ENCODE measurements at places on chromosomes 7 and 10.

DNA sequence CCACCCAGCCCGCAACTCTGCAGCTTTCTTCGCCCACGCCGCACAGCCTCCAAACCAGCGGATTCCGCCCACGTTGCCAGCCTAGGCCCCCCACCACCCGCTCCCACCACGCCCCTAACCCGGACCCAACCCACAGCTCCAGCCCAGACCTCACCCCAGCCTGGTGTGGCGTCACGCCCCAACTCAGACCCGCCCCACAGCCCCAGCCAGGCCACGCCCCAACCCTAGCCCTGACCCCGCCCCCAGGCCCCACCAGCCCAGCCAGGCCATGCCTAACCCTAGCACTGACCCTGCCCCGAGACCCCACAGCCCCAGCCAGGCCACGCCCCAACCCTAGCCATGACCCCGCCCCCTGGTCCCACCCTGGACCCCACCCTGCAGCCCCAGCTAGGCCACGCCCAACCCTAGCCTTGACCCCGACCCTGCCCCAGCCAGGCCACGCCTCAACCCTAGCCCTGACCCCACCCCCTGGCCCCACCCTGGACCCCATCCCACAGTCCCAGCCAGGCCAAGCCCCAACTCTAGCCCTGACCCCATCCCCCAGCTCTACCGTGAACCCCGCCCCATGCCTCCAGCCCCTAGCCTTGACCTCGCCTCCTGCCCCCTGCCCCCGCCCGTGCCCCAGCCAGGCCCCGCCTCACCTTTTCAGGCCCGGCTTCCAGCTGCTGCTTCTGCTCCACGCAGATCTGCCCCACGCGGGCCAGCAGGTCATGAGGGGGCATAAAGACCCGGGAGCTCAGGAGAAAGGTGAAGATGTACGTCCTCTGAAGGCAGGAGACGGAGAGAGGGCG, 64.0 kb downstream of the RASGEF1A start:
- DNase-seq = peak; percentile 17

DNA sequence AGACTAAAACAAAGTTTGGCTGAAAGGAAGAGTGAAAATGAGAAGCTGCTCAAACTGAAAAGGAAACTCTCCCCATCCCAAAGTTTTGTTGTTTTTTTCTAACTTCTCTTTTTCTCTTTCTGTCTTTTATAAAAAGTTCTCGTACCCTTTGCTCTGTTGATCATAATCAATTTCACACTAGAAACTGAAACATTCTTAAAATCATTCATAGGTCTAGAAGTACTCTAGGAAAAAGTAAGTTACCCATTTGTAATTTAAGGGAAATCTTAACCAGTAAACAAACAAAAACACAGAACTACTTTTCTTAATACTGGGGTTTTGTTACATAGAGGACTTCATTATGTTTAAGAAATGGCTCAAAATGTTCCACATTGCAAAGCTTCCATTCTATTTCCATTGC, 339.8 kb downstream of the SEMA3D start:
- no peak for DNase-seq

DNA sequence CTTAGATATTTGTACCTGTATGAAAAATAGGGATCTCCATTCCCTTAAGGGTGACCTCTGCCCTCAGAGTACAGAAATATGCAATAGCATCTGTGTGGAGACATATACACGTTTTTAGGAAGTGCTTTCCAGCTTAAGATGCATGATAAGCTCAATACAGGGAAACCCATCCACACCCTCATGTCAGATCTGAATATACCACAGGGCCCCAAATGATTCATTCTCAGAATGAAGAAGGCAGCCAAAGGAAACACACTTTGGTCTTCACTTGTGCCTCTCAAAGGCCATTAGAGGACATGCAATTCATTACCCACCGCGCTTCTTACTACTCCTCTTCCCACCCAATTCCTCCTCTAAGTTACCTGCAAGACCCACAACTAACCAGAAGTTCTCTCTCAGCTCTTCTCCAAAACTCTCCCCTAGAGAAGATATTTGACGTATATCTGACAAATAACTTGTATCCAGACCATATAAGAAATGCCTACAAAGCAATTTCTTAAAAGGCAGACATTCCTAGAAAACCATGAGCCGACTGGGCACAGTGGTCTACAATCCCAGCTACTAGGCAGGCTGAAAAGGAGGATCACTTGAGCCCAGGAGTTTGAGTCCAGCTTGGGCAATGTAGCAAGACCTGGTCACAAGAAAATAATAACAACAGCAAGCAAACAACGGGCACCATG, 103.0 kb downstream of the OAT start:
- DNase-seq = no peak

DNA sequence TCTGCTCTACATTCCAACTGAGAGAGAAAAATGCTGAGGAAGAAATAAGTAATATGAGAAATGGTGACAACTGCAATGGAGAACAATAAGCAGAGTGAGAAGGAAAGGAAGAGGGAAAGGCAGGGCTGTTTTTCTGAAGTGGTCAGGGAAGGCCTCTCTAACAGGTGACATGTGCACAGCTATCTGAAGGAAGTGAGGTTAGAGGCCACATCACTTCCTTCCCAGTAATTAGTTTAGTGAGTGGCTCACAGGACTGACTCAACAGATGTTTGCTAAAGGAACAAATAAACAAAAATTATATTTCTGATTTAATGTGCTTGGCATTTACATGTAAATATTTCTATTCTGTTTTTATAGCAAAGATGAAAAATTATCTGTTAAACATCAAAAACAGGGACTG, 77.9 kb downstream of the ARHGAP21 start:
- DNase-seq = no peak

DNA sequence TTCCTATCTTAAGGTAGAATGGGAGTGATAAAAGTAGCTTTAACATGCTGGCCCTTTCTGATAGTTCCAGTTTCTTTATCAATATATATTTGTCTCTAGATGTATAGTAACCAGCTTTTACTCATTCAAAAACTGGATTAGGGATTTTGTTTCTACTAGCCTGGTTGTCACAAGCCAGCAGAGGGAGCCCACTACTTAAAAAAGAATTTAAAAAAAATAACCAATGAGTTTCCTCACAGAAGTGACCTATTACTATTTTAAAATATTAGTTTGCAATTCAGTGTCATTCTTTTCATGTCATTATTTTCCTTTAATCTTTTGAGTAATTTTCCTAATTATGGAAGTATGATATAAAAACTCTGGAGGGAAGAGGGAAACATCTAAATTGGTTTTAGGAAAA, 142.1 kb downstream of the PHTF2 start:
- no peak for DNase-seq

GRCh38 chr10:8453587-8453986, 399.1 kb downstream of the GATA3 start:
- no peak for DNase-seq

DNA sequence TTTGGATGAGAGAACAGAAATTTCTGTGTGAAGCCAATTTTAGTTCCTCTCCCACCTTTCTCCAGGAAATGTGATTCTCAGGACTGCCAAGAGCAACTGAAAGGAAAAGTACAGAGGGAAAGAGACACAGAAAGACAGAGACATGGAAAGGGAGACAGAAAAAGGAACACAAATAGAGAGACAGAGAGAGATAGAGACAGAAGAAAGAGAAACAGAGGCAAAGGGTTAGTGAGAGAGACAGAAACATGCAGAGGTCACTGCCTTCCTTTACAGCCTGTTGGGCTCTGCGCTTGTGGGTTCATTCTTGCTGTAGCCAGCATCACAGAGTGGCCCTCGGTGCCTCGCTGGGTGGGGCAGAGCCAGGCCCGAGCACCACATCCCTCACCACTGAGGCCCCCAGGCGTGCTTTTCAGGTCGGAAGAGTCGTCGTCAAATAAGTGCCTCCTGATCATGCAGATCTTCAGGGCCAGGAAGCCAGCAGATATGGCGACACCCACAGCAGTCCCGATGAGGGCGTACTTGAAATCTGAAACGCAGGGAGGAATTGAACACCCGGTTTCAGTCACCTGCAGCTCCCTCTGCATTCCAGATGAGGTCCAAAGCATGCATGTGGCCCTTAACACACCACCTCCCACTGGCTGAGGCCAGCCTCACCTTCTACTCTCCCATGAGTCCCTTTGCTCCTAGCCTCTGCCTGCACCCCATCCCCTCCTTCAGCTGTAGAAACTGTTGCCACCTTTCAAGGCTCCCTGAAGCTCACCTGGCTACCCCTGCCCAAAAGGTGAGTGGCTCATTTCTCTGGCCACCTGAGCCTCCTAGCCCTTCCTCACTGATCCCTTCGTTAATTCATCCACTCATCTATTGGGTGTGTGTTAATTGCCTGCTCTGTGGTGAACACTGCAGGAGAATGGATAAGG, 21.4 kb downstream of the TMEM273 start:
- no peak for DNase-seq

- DNase-seq = no peak
Measured at GRCh38 chr7:29620556-29620930, 56.9 kb downstream of the PRR15 start.

DNA sequence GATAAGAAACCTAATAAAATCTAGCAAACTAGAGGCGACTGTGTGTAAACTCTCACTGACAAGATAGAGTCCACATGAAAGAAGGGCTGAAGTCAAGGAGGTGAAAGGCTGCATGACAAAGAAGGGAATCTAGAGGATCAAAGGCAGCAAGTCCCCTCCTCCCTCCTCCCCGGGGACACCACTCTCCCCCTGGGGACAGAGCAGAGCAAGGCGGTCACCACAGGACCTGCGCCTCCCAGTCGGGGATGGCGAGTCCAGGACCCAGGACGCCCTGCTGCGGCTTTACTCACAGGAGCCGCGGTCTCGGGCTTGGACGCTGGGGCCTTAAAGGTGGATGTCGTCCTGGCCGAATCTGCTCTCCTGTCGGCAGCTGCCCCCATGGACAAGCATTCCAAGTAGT, 22.4 kb downstream of the BRI3 start:
- no peak for DNase-seq

DNA sequence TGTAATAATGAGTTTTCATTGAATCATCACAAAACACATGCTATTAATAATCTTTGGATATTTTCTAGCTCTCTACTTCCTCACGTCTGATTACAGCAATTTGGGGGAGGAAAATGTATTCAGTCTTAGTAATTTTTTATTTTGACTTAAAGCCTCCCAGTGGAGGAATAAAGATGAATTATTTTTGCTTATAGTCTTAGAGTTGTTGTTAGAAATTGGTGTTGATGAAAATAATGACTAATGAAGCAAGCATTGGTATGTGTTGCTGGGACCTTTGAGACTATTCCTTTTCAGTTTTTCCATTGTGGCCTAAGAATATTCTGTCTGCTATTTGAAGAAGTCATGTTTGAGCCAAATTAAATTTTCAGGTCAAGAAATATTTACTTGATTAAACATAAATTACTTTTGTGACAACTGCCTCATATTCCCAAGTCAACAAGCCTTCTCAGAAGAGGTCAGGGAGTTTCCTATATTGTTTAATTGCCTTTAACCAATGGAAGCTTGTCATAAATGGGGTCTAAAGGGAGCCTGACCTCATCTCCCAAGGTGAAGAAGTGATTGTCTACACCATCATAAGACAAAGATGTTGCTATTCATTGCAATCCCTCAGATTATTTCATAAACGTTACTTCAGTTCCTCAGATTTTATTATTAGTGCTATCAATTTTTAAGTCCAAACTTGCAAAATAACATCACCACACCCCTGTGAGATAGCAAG, 90.0 kb downstream of the ST7 start:
- no peak for DNase-seq

DNA sequence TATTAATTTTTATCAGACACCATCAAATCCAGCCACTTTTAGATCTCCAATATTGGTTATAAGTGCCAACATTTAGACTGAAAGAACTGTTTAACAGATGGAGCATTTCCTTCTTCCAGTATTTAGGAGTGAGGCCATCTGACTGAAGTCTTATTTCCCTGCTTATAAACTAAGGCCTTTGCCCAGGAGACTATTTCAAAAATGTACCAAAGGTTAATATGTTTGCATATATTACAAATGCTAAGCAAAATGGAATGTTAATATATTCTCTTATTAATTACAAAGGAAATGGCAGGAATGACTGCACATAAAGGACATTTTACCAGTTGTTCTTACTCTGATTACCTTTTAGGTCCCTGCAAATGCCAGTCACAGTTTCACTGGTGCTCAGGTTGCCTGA, 238.9 kb upstream of the PLXNA4 start:
- no peak for DNase-seq

DNA sequence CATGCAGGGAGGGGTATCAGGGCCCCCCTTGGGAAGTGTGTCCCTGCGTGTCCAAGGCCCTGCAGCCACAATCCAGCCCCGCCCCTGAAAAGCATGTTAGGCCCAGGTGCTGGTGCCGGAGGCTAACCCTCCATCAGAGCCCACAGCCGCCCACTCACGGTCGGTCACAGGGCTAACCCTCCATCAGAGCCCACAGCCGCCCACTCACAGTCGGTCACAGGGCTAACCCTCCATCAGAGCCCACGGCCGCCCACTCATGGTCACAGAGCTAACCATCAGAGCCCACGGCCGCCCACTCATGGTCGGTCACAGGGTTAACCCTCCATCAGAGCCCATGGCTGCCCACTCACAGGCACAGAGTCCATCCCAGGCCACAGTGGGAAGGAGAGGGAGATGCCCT, 426.0 kb downstream of the DNAJB6 start:
- no peak for DNase-seq

DNA sequence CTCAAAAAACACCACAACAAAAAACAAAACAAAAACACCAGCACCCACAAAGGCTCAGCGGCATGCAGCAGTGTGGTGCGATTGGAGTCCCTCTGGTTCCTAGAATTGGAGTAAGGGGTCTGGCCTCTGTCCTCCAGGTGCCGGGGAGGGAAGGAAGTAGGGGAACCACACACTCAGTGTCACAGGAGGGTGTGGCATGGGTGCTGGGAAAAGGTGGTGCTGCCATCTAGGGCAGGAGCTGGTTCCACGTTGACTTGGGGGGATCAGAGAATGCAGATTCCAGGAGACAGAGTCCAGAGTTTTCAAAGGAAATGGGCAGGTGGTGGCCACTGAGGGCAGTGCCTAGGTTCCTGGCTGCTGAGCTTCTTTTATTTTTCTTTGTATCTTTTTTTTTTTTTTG, 19.8 kb upstream of the WIPI2 start:
- DNase-seq = no peak

Measured in activated CD8-positive, alpha-beta memory T cell treated with anti-CD3 and anti-CD28 coated beads for 4 hours (primary cell).